ENCODE measurements at places on chromosomes 11 and 22. TPM values are rescaled to one million over a fixed set of nuclear protein-coding genes. Genes with fewer than 3 reads are reported as not detected.

TRABD gene
- 20.2 TPM for polyA plus RNA-seq

UCP2 gene
- 38.6 TPM for polyA plus RNA-seq

NDUFS8 gene
- 44.8 TPM for polyA plus RNA-seq

TMEM191B gene
- 3.9 TPM for polyA plus RNA-seq

NXPE1 gene
- polyA plus RNA-seq, result 0.15 TPM

HEPHL1 gene
- polyA plus RNA-seq, result not detected

PISD gene
- polyA plus RNA-seq, result 30.4 TPM

CHORDC1 gene
- 48.2 TPM for polyA plus RNA-seq

OR8G5 gene
- polyA plus RNA-seq, result not detected

NRXN2 gene
- polyA plus RNA-seq, result 11.0 TPM

ZNF215 gene
- polyA plus RNA-seq, result 0.81 TPM

RASD2 gene
- polyA plus RNA-seq, result 0.13 TPM

MFNG gene
- polyA plus RNA-seq, result 22.0 TPM

SOX6 gene
- polyA plus RNA-seq, result 18.7 TPM

NRIP3 gene
- polyA plus RNA-seq, result 3.2 TPM

TPBGL gene
- polyA plus RNA-seq, result 0.28 TPM

NEFH gene
- polyA plus RNA-seq, result 5.0 TPM

MMP10 gene
- polyA plus RNA-seq, result 2.9 TPM

FAM180B gene
- polyA plus RNA-seq, result 0.21 TPM

BDNF gene
- polyA plus RNA-seq, result 0.27 TPM

PIH1D2 gene
- polyA plus RNA-seq, result 8.5 TPM

SLN gene
- not detected for polyA plus RNA-seq

YWHAH gene
- 114 TPM for polyA plus RNA-seq

KCNA4 gene
- polyA plus RNA-seq, result 10.8 TPM

MACROD1 gene
- 25.1 TPM for polyA plus RNA-seq

OR5B21 gene
- not detected for polyA plus RNA-seq

PATE2 gene
- polyA plus RNA-seq, result not detected

NARS2 gene
- 30.7 TPM for polyA plus RNA-seq

CARNS1 gene
- 5.6 TPM for polyA plus RNA-seq

LSP1 gene
- polyA plus RNA-seq, result 6.5 TPM

INS gene
- not detected for polyA plus RNA-seq

ZDHHC13 gene
- 26.0 TPM for polyA plus RNA-seq

SCUBE1 gene
- 1.1 TPM for polyA plus RNA-seq

PRR33 gene
- 0.10 TPM for polyA plus RNA-seq

ARHGAP32 gene
- polyA plus RNA-seq, result 15.6 TPM

SYT8 gene
- polyA plus RNA-seq, result 1.00 TPM

PRDX5 gene
- 153 TPM for polyA plus RNA-seq

PLAAT5 gene
- 0.78 TPM for polyA plus RNA-seq

GRK3 gene
- polyA plus RNA-seq, result 23.8 TPM

TMEM258 gene
- 167 TPM for polyA plus RNA-seq

OR8D1 gene
- polyA plus RNA-seq, result not detected

GDPD4 gene
- 0.78 TPM for polyA plus RNA-seq

EFEMP2 gene
- 169 TPM for polyA plus RNA-seq

OR51E1 gene
- 0.26 TPM for polyA plus RNA-seq

ELFN2 gene
- 2.5 TPM for polyA plus RNA-seq

RFPL2 gene
- polyA plus RNA-seq, result 0.21 TPM

SYT9 gene
- polyA plus RNA-seq, result 0.10 TPM

FAM118A gene
- 89.2 TPM for polyA plus RNA-seq
